ENCODE measurements at places on chromosomes 3 and 15. TPM values are rescaled to one million over a fixed set of nuclear protein-coding genes. Genes with fewer than 3 reads are reported as not detected.

- DNase-seq: no peak
Observed at GRCh38 chr15:54681584-54681983, 515.2 kb downstream of the RSL24D1 start.

GRCh38 chr15:66424963-66425612 is 38.4 kb downstream of the MAP2K1 start:
- DNase-seq: no peak

GRCh38 chr3:190319660-190320059 is 2.6 kb downstream of the CLDN1 start:
- no peak for DNase-seq

GRCh38 chr3:71197841-71198565 is 385.5 kb downstream of the FOXP1 start:
- no peak for DNase-seq

GRCh38 chr3:124078953-124079911 is 87.3 kb upstream of the ROPN1 start:
- no peak for DNase-seq

- DNase-seq: no peak
Observed at GRCh38 chr3:116469546-116469945, 24.3 kb upstream of the LSAMP start.

DNA sequence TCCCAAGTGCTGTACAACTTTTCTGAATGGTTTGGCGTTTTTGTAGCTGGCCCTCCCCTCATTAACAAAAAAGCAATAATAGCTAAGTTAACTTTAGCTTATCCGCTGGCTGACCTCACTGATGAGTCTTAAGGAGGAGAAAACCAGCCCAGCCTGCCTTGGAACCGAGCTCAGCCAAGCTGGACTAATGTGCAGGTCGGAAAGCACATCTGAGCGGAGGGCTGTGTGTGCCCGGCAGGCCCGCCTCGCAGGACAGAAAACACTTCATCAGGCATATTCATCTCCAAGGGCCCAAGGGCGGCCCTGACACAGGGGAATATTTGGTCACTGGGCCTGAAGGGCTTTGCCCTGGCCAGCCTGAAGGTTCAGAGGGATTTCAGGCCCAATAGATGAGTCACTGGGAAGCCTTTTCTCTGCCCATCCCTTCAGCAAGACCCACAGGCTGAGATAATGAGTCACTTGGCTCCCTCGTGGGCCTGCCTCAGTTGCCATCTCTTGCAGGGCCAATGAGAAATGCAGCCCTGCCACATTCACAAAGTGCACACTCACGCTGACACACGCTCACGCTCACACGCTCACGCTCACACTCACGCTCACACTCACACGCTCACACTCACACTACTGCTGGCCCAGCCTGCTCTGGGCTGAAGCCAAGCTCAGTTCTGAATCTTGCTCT is 75.1 kb downstream of the SLC12A8 start:
- peak; percentile 47 for DNase-seq

GRCh38 chr3:25536521-25537391 is 108.7 kb downstream of the RARB start:
- DNase-seq: no peak

DNA sequence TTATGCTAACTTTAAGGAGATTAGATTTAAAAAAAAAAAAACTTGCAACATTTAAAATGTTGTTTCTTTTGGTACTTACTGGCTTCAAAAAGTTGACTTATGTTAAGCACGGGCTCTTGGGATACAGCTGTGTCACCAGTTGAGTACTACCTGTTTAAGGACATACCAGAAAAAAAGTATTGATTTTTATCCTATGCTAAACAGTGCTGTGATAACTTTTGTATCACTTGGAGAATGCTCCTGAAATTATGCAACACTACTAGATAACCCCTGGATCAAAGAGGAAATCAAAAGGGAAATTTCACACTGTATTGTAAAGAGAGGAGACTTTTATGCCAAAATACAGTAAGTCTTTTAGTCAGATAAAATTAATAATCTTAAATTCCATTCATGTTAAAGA is 77.7 kb downstream of the SLMAP start:
- no peak for DNase-seq

- no peak for DNase-seq
Observed at GRCh38 chr3:23129817-23130216, 73.3 kb upstream of the UBE2E2 start.

GRCh38 chr3:14869917-14870782 is 51.4 kb downstream of the FGD5 start:
- no peak for DNase-seq

- no peak for DNase-seq
Observed at GRCh38 chr3:52314489-52314888, 1.6 kb upstream of the DNAH1 start.

DNA sequence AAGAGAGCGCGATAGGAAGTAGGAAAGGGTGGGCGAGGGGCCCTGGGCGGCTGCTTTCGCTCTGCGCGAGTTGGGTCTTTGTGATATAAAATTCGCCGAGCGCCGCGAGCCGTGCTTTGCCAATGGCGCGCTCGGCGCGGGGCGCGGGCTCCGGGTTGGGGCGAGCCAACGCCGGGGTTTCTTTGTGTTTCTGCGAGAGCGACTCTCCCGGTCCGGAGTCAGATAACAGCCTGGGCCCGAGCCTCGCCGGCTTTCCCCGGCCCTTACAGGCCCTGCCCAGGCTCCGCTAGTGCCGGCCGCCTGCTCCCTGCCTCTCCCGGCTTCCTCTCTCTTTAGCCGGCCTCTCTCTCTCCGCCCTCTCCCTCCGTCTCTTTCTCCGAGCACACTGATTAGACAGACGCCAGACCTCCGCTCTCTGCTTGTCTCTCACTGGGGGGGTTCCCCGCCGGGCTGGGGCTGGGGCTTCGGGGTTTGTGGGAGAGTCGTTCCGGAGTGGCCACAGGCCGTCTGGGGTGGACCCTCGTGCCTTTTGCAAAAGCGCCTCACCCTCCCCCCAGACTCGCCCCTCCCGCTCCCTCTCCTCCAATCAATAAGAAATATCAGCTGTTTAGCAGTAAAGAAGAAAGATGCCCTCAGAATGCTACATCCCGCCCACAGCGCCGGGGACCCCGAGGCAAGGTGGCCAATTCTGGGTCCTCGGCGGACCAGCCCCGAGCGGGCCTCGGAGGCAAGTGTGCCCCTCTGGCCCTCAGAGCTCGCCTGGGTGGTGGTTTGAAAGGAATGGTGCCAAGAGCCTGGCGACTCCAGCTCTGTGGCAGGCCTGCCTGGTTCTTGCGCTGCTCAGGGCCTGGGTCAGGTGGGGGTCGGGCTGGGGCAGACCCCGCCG is 2.9 kb downstream of the NR2F2 start:
- DNase-seq: peak; percentile 78

SLC28A2 gene
- not detected for total RNA-seq

SLC24A5 gene
- not detected for total RNA-seq

NR2E3 gene
- not detected for total RNA-seq

CYP8B1 gene
- not detected for total RNA-seq

CCR5 gene
- total RNA-seq: 1.1 TPM

Data from psoas muscle (tissue), 8 donors.